ENCODE measurements at places on chromosomes 3 and 15.

DNA sequence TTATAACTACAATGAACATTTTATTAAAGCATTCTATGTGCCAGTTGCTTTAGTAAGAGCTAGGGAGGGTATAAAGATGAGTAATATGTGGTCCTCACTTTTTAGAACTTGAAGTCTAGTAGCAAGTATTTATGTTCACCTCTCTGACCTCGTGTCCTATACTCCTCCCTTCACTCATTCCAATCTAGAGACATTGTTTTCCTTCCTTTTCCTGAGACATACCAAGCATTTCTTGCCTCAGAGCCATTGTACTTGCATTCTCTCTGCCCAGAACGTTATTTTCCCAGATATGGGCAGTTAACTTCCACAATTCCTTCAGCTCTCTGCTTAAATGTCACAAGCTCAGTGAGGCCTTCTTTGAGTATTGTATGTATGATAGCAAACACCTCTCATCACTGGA is 408.6 kb downstream of the PDCD6IP start:
- DNase-seq: no peak

DNA sequence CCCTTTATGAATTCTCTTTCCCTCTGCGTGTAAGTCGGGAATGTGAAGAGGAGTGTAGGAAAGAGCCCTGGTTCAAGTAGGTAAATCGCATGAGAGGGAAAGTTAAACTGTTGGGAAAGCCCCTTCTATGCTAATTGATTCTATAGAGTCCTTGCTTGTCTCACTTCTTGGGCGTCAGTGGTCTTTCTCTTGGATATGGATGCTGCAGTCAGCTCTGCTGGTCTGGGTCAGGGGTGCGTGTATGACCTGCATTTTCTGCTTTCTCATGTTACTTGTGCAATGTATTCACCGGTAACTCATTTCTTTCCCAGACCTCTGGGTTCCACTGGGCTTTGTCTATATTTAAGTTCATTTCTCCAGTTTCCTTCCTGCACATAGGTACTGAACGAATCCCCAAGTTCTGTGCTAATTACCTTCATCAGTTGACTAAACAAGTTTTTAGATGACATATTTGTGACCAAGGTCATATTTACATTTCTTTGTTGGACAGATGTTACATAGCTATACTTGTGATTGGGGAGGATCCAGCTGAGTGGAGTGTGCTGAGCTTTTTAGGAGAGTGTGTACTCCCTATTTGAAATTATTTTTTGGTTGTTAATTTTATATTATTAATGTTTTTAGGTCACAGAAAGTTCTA is 1.4 kb downstream of the SETD5 start:
- peak; percentile 5 for DNase-seq

- DNase-seq: no peak
Observed at GRCh38 chr3:18717598-18717997, 292.5 kb upstream of the SATB1 start.

DNA sequence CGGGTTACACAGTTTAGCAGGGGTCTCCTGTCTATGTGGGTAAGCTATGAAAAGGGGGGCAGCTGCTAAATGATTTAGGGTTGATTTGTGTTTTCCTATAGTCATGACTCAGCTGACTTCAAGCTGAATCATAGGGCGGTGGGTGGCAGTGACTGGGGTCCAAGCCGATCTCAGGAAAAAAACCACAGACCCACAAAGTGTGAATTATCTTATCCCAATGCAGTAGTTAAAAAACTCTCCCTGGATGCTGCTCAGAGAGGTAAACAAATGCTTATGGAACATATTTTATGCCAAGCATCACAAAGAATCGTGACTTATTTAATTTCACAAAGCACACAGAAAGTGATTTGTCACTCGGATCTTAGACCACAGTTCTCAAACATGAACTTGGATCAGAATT is 18.4 kb upstream of the TOPAZ1 start:
- DNase-seq: no peak

Measured in T-helper 22 cell (primary cell).